Mammary microvascular endothelial cell (primary cell): ENCODE measurements at places on chromosomes 13 and 19. TPM values are rescaled to one million over a fixed set of nuclear protein-coding genes. Genes with fewer than 3 reads are reported as not detected.

KLK10 gene
- not detected in 2 replicates for total RNA-seq

GJB2 gene
- not detected in 2 replicates for total RNA-seq

ZNF492 gene
- total RNA-seq, result 0.49 and 0.80 TPM in 2 replicates

ZNF66 gene
- total RNA-seq, result 0.80 and 0.84 TPM in 2 replicates

OR7D2 gene
- total RNA-seq, result 0.10 TPM in 1 of 2 replicates, not detected in the other

ELAVL3 gene
- not detected in 2 replicates for total RNA-seq

CGB2 gene
- not detected in 2 replicates for total RNA-seq

SELENOV gene
- not detected in 2 replicates for total RNA-seq

ATP7B gene
- total RNA-seq, result 2.5 and 4.2 TPM in 2 replicates

ZNF547 gene
- total RNA-seq, result 0.53 and 1.6 TPM in 2 replicates

RYR1 gene
- not detected in 2 replicates for total RNA-seq

ZSCAN4 gene
- total RNA-seq, result not detected in 2 replicates

SCAF1 gene
- 33.2 and 36.7 TPM in 2 replicates for total RNA-seq

MAN2B1 gene
- 54.9 and 120 TPM in 2 replicates for total RNA-seq

SUCLA2 gene
- total RNA-seq, result 44.4 and 44.7 TPM in 2 replicates

PRR36 gene
- total RNA-seq, result not detected in 2 replicates

NLRP4 gene
- not detected in 2 replicates for total RNA-seq

LRRC63 gene
- total RNA-seq, result 0.44 TPM in 1 of 2 replicates, not detected in the other

ZNF562 gene
- total RNA-seq, result 18.9 and 22.8 TPM in 2 replicates

CRB3 gene
- total RNA-seq, result not detected in 2 replicates

TNNI3 gene
- not detected in 2 replicates for total RNA-seq

ZNF382 gene
- 2.1 and 3.7 TPM in 2 replicates for total RNA-seq

TBXA2R gene
- 8.5 and 9.3 TPM in 2 replicates for total RNA-seq

CALR3 gene
- not detected in 2 replicates for total RNA-seq

OSCAR gene
- not detected in 2 replicates for total RNA-seq

EIF3K gene
- 464 and 585 TPM in 2 replicates for total RNA-seq

LENG9 gene
- 2.9 and 6.0 TPM in 2 replicates for total RNA-seq
